ENCODE measurements at places on chromosomes 4 and X.
A peak's percentile ranks its signal among the peaks of the same experiment; 100 is the strongest.

DNA sequence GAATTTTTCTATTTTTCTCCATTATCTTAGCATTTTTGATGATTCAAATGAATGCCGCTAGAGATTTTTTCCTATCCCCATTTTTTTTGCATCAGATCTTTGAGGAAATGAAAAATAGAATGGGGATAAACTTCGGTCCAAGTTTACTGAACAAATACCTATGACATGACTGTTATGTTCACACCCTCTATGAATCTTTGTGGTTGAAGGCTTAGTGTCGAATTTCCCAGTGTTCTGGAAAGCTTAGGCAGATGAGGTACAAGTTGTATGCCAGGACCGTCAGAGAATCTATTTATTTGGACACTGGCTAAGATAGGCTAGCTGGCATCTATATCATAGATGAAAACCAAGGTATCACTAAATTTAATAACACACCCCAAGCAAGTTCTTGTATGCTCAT, 123.4 kb downstream of the SPCS3 start:
- peak; percentile 74 for DNase-seq

GRCh38 chr4:153919667-153920066, 130.8 kb upstream of the SFRP2 start:
- DNase-seq = no peak

GRCh38 chrX:9501362-9501761, 36.5 kb downstream of the TBL1X start:
- no peak for DNase-seq

- DNase-seq = no peak
These were observed 468.9 kb downstream of the GRIA2 start for GRCh38 chr4:157689476-157689875.

DNA sequence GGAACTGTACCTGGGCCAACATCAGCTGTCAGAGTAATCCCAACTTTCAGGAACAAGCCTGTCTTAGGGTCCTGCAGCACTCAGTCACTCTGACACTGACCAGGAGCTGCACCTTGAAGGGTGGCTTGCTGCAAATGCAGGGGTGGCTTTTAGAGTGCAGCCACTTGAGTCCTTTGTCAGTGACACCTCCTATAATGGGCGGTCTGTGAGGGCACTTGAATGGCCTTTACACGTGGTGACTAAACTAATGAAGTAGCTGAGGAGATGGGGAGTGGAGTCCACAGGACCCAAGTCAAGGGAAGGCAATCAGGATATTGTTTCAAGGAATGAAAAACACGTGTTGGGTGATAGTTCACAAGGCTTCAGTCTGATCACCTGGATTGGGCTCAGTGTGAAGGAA, 11.1 kb upstream of the LNX1 start:
- no peak for DNase-seq

GRCh38 chr4:38815885-38816782, 11.5 kb upstream of the TLR1 start:
- DNase-seq = no peak

DNA sequence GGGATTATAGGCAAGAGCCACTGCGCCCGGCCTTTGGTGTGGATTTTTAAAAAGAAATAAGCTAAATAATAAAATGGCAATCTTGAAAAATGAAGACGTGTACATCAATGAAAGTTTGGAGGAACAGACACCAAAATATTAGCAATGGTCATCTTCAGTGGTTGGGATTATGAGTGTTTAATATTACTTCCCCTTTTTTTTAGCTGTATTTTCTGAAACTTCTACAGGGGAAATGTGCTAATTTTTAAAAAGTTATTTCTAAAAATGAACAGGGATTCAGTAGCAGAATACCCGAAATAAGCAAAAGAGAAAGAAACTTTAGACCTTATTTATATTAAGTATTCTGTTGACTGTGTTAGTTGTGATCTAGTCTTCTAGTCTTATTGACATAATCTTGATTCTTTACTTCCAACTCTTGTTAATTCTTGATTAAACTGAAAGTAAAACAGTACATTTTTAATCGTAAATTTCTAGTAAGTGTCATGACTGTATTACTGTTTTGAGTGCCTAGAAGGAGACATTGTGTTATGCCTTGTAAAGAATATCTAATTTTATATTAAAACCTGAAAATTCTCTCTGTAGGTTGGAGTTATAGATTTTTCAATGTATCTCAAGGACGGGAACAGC, 51.3 kb downstream of the RUFY3 start:
- DNase-seq = no peak

DNA sequence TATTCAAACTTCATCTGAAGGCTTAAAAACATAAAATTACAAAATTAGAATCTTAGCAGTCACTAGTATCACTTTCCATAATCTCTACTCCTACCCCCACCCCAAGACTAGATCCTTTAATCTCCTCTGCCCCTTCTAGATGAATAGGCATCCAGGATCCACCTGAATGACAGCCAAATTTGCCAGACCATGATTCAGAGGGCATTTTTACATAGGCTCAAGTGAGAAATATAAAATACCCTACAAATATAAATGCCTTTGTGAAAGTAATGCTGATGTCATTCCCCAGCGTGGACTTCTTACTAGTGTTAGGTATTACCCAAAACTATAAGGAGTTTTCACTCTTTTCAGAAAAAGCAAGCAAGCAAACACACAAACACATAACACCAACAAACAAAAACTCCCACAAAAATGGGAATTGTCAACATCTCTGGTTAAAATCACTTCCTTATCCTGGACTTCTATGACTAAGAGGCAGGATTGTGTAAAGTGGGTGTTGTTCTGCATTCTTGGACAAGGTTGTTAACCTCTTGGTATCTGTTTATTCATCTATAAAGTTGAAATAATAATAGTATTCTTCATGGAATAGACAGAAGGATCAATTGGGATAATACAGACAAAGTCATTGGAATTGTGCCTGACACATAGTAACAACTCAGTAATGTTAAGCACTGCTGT, 51.3 kb upstream of the TMPRSS11F start:
- DNase-seq = no peak

GRCh38 chr4:183468210-183469095, 24.0 kb downstream of the CDKN2AIP start:
- DNase-seq = no peak

DNA sequence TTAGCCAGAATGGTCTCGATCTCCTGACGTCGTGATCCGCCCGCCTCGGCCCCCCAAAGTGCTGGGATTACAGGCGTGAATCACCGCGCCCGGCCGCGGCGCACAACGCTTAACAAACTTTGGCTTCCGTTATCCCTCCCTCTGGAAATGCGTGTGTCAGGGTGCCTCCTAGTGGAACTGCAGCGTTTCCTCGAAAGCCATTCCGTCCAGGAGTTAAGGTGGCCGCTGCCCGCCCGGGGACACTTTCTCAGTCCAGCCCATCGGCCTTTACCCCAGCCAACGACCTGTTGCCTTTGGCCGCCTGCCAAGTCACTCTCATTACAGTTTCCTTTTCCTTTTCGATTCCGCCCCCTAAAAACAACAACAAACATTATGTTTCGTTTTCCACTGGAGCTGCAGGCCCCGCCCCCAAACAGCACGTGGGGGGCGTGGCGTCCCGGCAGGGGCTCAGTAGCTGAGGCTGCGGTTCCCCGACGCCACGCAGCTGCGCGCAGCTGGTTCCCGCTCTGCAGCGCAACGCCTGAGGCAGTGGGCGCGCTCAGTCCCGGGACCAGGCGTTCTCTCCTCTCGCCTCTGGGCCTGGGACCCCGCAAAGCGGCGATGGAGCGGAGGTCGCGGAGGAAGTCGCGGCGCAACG, at the start of gene HERC5:
Gene HERC5, plus strand, starts transcription at position 450 of the 637 bp plus-strand sequence. Its CDS starts 151 bp downstream, at position 601.
- DNase-seq = peak; percentile 80

DNA sequence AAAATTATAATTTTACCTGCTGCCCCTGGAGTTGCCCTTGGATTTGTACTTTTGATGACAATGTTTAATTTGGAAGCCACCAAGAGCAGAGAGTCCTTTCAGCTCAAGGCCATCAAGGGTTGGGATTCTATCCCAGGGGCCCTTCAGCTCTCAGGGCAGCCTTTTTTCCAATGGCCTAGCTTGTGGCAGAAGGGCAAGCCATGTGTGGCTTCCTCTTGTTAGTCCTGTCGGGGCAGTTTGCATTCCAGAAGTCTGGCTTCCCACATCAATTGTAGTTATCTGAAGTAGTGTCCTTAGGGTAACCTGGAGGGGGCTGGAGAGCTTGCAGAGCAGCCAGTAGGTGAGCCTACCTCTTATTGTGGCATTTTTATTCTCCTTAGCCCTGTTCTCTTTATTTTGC, 569.4 kb downstream of the TRAM1L1 start:
- DNase-seq = no peak

- DNase-seq = no peak
These were observed 17.2 kb downstream of the RASGEF1B start for GRCh38 chr4:81454499-81454898.

DNA sequence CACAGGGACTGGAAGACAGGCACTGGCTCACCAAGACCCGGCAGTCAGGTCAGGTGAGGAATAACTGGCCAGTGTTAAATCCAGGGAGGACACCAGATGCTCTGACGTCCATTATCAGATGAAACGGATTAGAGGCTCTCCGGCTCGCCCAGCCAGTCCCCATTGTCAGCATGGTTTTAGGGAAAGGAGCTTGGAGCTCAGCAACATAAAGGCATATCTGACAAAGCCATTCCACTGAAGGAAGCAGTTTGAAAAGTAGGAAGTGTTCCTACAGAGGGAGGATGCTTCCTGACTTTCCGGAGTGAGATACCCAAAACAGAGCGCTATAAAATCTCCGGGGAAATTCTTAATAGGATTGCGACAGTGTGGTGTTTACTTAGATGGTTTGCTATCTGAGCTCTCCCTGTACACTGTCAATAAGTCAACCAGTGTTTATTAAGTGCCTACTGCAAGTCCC, 14.8 kb downstream of the NDNF start:
- DNase-seq = no peak

DNA sequence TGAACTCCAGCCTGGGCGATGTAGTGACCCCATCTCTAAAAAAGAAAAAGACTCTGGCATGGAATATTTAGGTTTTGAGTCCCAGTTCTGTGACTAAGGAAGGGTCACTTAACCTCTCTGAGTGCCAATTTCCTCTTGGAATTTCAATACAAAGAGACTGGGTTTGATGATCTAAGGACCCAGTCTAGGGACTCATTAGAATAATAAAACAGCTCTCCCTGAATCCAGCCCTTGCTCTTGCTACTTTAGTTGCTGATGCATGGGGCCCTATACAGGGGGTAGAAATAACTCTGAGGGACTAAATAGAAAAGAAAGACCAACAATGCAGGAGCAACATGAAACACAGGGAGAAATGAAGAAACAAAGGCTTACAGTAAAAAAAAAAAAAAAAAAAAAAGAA, 12.6 kb downstream of the C4orf54 start:
- DNase-seq = no peak

- no peak for DNase-seq
These were observed 40.1 kb downstream of the NOP14 start for GRCh38 chr4:2923141-2923551.

- no peak for DNase-seq
These were observed 11.5 kb upstream of the TBC1D1 start for GRCh38 chr4:37879365-37879764.

- no peak for DNase-seq
These were observed 9.5 kb downstream of the ENPEP start for GRCh38 chr4:110485452-110485851.

DNA sequence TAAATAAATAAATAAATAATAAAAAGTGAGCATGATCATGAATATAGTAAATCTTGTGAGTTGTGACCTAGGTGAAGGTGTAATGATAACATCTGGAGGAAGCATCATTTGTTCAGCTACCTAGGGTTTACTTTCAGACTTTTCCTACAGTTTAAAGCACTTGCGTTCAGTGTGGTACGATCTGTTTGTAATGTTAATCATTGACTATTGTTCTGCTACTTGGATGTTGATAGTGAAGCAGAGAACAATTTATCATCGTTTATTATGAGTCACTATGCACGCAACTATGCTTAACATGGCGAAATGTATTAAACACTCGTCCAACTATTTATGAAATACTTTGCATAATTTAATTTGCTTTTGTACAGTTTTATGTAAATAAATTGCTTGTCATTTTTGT, 426.2 kb downstream of the PCDH7 start:
- no peak for DNase-seq

All from HFF-Myc (cell line).